ENCODE measurements at places on chromosomes 7 and 10.

GRCh38 chr7:123663200-123663599 is 7.5 kb downstream of the LMOD2 start:
- DNase-seq: no peak

DNA sequence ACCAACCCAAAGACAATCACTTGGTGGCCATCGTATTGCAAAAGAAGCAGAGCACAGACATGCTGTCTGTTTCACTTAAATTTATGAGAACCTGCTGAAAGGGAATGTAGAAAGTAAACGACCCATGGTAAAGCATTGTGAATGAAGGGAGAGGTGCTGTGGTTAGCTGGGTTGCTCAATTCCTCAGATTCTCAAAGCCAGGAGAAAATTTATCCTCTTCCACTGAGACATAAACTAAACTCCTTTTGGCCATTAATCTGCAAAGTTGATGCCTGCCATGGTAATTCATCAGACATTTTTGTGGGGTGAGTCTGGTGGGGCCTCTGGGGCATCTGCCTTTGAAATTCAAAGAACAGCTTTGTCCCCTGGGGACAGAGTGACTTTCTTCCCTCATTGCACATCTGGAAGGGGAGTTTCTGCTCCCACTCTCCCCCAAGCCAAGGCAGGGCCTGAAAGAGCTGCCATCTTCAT is 951.0 kb downstream of the LRMDA start:
- DNase-seq: no peak

DNA sequence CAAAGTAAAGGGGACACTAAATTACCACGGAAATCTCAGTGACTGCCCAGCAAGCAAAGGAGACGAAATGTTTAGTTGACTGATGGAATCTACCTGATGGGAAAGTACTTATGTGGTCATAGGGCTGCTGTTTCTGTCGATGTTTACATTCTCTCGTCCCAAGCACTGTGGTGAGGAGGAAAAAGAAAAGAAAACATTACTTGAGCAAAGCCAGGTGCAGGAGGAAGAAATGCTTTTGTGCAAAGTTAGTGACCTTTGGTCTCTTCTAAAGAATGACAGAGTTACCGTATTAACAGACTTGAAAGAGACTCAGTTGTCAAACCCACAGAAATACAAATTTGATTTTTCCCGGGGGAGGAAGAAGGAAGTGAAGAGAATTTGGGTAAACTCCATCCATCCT is 43.3 kb upstream of the FMC1 start:
- no peak for DNase-seq

- no peak for DNase-seq
Measured at GRCh38 chr7:45211066-45211465, 53.5 kb downstream of the RAMP3 start.

- DNase-seq: no peak
Measured at GRCh38 chr7:30887464-30887872, 24.2 kb upstream of the AQP1 start.

DNA sequence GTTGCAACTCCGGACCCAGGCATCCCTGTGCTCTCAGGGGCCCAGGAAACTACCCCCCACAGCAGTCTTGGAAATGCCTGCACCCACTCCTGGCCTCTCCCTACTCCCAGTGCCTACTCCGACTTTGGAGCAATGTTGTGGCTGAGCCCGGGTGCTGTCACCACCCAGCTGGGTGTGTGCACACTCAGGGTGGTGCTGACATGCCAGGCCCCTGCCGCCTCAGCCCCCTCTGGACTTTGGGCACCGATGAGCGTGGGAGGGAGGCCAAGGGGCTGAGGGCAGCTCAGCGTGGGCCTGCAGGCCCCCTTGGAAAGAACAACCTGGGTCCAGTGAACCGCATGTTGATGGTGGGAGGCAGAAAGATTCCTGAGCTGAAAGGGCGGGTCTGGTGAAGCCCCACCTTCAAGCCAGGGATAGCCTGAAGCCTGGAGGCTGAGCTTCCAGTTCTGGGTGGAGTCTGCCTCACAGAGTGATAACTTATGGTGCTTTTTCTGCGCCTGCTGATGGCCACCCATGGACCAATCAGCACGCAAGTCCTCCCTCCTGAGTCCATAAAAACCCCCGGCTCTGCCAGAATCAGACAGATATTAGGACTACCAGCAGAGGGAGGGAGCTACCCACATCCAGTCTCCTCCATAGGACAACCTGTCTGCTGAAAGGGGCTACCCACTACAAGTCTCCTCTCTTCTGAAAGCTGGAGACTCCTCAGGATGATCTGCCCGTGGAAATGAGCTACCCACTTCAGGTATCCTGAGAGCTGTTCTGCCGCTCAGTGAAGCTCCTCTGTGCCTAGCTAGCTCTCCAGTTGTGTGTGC is 380.4 kb upstream of the SORCS1 start:
- no peak for DNase-seq

- DNase-seq: no peak
Measured at GRCh38 chr10:48711830-48712229, 27.2 kb downstream of the WDFY4 start.

DNA sequence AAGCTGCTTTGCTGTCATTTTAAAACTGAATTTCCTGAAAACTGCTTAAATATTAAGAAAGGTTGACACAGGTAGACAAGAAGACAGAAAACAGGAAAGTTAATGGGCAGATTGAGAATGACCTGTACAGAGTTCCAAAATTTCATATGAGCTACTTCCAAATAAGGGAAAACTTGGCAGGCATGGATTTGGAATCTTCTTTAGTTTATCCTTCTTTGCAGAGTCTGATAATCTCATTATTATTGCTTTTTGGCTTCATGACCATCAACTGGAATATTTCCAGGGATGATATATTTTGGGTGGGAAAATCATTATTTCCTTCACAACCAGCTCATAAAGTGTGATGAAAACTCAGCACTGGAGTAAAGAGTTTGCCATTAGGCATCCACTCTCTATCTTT is 346.5 kb upstream of the NPVF start:
- no peak for DNase-seq
